Chondrocyte (in vitro differentiated cells): ENCODE measurements at places on chromosomes 3 and 15.
A peak's percentile ranks its signal among the peaks of the same experiment; 100 is the strongest.

DNA sequence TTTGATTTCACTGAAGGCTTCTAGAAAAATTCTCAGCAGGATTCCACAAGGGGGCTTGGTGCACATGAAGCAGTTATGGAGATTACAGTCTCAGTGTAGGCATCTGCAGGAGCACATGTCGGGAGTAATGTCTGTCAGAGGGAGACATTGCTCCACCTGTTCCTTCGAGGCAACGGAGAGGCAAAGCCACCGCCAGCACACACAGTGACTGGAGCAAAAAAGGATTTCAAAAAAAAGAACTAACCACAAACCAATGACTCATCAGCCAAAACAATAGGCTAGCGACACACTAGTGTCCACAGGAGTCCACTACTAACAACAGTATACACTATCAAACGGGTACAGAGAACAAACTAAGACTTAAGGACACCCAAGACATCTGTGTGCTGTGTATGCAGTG, 68.9 kb downstream of the NPTN start:
- no peak for DNase-seq

DNA sequence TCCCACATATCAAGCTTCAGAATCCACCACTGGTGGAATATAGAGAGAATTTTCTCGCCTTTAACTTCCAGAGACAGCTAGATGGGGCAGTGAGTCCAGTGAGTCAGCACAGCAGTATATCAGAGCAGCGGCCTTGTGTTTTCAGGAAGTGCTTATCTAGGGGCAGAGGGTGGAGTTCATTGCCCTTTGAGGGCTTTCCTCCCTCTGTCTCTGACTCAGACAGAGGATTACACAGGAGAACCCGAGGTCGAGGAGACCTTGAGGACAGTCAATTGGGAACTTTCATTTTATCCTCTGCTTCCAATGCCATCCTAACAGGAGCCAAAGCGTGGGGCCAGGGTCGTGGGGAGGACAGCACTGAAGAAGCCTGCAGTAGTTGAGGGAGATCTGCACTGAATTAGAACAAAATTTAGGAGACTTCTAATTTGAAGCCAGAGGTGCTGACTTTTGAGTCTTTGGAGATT, 109.6 kb upstream of the UMPS start:
- no peak for DNase-seq

DNA sequence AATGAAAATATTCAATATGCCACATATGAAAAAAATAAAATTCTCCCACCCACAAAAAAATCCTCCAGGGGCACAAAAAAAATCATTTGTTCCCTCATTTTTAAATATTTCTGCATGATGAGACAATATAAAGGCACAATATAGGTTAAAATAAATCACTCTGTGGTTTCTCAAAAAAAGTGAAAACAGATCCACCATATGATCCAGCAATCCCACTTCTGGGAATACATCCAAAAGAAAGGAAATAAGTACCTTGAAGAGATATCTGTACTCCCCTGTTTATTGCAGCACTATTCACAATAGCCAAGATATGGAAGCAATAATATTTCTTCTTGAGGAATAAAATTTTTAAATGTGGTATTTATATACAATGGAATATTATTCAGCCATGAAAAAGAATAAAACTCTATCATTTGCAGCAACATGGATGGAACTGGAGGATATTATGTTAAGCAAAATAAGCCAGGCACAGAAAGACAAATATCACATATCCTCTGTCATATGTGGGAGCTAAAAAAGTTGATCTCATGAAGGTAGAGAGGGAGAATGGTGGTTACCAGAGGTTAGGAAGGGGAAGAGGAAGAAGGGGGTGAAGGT, 1.5 kb downstream of the ATP8B4 start:
- no peak for DNase-seq

GRCh38 chr3:87136066-87136596, 91.0 kb upstream of the CHMP2B start:
- DNase-seq = no peak

DNA sequence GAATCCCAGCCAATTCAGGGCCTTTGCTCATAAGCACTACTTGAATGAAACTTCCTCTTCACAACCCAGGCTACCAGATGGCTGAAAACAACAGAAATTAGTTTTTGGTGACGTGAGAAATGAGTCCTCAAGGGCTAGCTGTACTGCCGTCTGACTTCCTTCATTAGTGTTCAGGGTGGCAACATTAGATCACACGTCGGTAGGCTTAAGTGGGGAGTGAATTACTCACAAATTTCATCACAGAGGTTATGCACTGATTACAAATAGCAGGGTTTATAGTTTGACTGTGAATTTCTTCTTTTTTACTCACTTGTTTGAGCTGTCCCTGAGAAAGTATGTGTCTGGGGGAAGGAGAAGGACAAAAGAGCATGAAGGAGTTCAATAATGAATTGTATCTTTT, 397.2 kb downstream of the GAP43 start:
- no peak for DNase-seq

DNA sequence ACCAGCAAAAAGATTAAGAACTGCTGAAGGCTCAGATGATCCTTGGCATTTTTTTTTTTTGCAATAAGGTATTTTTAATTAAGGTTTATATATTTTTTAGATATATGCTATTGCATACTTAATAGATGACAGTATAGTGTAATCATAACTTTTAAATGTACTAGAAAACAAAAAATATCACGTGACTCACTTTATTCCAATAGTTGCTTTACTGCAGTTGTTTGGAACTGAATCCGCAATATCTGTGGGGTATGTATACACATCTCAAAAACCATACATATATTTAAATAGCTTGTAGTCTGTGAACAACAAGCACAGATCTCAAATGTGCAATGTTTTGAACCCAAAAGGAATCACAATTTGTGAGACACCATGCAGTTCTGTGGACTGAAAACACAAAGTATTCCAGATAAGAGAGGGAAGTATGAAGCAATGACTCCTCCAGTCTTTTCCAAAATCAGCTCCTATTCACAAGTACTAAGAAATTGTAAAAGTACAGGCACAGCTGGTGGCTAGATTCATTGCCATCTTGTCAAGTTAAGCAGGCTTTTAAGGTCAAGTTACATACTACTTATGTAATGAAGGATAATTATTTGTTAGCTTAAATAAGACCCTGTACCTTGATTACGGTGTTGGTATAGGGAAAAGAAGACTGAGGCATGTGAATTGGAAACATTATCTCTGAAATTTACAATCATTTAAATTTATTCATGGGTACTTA, 331.1 kb downstream of the TBC1D5 start:
- DNase-seq = no peak

GRCh38 chr15:78944202-78944625, 632 bp downstream of the CTSH start:
- DNase-seq = peak; percentile 83

- no peak for DNase-seq
Observed at GRCh38 chr15:31079519-31079918, 22.0 kb downstream of the TRPM1 start.

GRCh38 chr3:118936811-118937210, 97.8 kb downstream of the IGSF11 start:
- DNase-seq = no peak
